ENCODE measurements at places on chromosomes 5 and 9.

DNA sequence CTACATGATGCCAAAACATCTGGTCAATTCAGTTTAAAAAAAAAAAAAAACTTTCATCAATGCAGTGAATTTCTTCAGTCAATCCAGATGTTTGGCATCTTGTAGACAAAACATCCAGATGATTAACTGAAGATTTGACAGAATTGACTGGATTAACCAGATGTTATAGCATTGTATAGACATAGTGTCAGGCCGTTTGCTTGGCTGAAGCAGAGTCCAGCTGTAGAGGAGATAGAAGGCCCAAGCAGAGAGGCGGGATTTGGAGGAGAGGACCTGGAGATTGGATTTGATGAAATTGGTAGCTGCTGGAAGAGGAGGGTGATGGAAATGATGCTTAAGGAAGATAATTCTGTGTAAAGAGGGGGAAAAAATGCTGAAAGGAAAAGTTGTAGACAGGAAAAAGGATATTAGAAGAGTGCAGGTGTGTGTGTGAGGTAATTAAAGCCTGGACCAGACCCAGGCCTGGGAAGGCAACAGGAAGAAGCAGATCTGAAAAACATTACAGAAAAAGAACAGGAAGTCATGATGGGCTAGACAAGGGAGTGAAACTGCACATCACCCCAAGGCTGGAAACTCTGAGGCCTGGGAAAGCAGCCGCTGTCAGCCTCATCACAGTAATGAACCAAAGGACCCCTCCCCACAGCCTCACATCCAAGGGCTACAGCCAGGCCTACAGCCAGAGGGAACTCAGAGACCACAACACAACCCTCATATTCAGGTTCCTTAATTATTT is 258.3 kb downstream of the CWC27 start:
- no peak for DNase-seq

DNA sequence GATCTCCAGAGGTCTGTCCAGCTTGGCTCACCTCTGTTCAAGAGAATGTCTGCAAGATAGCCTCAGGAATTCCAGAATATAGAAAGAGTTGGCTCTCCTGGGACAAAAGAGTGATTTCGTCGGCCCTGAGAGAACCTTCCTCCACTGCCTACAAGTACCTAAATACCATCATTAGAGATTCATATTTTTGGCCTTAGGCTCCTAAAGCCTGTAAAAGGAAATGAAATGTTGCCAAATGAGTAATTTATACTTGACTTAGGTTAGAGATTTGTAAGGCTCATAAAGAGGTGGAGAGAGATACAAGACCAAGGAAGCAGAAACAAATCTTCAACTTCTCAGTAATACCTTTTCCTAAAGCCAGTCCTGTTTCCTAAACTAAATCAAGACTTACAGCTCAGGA is 146.2 kb downstream of the CCDC192 start:
- no peak for DNase-seq

- no peak for DNase-seq
Measured at GRCh38 chr9:133855802-133856521, 117.8 kb upstream of the SARDH start.

- DNase-seq, result no peak
Measured at GRCh38 chr9:91060520-91061343, 259.1 kb downstream of the SYK start.

GRCh38 chr5:14451871-14452270 is 129.7 kb upstream of the OTULINL start:
- DNase-seq, result no peak

- no peak for DNase-seq
Measured at GRCh38 chr5:13745508-13745907, 199.0 kb downstream of the DNAH5 start.

DNA sequence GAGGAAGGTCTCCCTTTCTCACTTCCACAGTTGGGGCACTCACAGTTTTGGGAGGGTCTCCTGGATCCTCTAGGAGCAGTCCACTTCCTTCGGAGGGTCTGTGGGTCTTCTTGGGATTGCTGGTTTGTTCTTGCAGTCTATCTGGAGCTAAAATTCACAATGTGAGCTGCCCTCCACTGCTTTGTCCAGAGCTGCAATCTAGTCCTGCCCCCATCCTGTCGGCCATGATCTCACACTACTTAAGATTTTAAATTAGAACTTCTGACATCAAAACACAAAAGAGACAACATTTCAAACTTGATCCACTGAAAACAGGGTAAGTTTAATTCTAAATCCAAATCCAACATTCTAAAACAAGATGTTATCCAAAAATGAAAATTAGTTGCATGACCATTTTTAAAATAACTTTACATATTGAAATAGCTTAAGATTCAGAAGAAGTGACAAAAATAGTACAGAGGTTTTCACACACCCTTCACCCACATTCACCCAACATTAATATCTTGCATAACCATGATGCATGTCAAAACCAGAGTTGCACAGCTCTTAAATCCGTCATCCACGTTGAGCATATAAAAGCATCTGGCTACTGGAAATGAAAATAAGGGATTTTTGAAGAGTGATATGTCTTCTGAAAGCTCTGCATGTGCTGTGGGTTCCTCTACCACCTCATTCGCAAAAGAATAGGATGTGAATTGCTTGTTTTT is 113.7 kb upstream of the EPB41L4A start:
- DNase-seq, result no peak

DNA sequence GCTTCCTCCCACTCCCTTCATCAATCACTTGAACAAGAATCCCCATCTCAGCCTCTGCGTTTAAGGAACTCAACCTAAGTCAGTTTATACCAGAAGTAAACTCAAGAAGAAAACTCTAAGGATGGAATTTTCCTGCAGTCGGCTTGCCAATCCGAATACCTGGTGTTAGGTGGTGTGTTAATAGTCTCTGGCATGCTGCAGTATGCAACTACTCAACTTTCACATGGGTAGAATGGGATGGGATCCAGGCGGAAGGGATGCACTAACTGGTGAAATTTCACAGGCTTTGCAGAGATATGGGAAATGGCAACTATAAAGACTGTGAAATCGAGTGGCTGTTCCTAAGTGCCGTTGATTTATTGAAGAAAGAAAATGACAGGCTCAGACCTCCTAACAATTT is 560.6 kb downstream of the TLE1 start:
- DNase-seq, result no peak

- DNase-seq, result no peak
Measured at GRCh38 chr9:2321523-2322148, 300.0 kb upstream of the VLDLR start.

DNA sequence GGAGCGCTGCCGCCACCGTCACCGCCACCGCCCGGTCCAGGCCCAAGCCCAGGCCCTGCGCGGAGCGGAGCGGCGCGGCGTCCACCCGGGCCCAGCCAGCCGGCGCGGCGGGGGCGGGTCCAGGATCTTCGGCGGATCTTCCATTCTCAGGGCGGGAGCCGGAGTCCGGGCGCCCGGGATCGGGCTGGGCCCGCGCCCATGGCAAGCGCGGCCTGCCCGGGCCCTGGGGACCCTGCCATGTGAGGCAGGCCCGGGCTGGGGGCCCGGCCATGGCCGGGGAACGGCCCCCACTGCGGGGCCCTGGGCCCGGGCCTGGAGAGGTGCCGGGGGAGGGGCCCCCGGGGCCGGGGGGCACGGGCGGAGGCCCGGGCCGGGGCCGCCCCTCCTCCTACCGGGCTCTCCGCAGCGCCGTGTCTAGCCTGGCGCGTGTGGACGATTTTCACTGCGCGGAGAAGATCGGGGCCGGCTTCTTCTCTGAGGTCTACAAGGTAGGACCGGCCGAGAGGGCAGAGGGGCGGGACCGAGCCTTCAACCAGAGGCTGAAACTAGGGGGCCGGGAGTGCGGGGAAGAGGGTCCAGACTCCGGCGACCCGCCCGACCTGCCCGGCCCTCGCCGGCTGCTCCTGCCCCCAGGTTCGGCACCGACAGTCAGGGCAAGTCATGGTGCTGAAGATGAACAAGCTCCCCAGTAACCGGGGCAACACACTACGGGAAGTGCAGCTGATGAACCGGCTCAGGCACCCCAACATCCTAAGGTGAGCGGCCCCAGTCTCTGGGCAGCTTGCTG is 482 bp downstream of the TESK1 start:
- peak; percentile 45 for DNase-seq

DNA sequence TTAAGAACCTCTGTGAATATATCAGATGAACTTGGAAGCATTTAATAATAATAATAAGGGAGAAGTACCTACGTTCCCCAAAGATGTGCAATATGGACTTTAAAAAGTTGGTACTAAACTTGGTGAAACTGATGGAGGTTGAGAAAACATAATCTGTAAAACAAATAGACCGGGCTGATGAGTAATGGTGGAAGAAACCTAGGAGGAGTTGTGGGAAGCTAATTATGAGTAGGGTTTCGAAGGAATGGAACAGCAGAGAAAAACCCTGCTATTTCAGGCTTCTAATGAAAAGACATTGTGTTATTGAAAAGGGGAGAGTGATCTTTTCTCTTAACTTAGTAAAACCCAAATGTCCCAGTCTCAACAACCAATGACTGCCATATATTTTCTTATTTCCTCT is 229.3 kb downstream of the PCSK1 start:
- no peak for DNase-seq

- DNase-seq, result no peak
Measured at GRCh38 chr9:119998614-119999013, 581.4 kb downstream of the CDK5RAP2 start.

DNA sequence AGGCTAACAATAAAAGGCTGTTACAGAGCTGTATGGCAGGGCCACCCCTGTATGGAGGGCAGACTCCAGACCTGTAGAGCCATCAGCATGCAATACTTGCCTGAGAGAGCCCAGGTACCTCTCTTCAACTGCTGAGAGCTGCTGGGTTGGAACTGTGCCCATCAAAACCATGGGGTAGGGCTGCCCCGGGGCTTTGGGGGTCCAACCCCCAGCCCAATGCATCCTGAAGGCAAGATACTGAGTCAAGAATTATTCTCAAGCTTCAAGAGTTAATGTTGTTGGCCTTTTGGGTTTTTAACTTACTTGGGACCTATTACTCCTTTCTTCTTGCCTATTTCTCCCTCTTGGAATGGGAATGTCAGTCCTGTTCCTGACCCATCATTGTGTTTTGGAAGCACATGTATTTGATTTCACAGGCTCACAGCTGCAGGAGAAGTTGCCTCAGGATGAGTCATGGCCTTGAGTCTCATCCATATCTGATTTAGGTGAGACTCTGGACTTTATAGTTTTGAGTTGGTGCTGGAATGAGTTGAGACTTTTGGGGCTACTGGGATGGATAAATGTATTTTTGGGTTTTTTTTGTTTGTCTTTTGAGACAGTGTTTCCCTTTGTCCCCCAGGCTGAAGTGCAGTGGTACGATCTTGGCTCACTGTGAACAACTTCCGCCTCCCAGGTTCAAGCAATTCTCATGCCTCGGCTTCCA is 21.0 kb upstream of the CDK7 start:
- DNase-seq, result no peak

DNA sequence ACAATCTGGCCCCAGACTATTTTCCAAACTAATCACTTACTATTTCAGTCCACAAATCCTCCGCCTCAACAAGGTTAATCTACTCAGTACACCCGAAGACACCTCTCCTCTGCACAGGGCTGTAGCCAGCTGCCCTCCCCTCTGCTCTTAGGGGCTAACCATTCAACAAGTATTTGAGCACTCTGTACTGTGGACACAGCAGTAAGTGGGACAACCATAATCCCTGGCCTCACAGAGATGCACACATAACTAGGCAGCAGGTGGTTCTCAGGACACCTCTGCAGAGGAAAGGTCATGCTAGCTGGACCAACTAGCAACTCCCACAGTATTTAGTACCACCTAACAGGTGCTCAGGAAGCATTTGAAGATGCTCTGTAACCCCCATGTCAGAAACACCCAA is 5.5 kb downstream of the CAMSAP1 start:
- no peak for DNase-seq

- DNase-seq, result no peak
Measured at GRCh38 chr5:165119175-165119574, 1613.8 kb downstream of the MAT2B start.

GRCh38 chr9:98171176-98171925 is 21.1 kb downstream of the CORO2A start:
- DNase-seq, result no peak

- no peak for DNase-seq
Measured at GRCh38 chr5:61619777-61620518, 287.9 kb downstream of the ZSWIM6 start.

DNA sequence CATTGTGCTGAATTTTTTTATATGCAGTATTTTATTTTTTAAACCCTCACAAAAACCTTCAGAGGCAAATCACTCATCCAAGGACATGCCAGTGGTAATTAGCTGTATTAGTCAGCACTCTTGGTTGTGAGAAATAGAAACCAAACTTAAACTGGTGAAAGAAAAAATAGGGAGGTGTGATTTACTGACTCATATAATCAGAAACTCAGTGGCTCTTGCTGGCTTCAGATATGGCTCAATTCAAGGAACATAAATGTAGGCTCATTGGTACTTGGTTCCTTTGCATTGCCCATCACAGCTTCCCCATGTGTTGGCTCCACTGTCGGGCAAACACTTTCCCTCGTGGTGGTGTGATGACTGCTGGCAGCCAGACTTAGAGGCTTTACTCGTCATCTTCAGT is 497.2 kb downstream of the MAT2B start:
- DNase-seq, result no peak

DNA sequence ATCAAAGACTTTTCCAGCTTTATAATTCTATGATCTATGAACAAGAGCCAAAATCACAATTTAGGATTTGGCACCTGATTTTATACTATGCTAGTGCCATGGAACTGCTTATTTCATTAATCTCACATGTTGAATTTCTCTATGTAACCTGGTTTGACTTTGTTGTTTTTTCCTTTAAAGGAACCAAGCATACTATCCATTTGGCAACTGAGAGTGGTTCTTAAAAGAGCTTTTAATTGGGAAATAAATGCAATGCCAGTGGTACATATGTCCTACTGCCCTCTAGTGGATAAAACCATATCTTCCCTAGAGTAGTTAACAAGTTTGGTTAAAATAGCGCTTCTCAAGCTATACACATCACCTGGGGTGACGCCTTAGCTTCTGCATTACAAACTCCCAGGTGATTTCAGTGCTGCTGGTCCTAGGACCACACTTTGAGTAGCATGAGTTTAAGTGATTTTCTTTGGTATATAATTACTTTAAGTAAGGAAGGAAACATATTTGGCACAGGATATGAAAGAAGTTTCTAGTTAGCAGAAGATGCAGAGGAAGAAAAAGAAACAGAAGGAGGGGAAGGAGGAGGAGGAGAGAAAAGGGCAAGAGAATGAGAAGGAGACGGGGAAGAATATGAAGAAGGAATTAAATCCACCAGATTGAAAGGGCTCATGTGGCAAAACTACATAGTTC is 56.8 kb downstream of the FGF10 start:
- DNase-seq, result no peak

DNA sequence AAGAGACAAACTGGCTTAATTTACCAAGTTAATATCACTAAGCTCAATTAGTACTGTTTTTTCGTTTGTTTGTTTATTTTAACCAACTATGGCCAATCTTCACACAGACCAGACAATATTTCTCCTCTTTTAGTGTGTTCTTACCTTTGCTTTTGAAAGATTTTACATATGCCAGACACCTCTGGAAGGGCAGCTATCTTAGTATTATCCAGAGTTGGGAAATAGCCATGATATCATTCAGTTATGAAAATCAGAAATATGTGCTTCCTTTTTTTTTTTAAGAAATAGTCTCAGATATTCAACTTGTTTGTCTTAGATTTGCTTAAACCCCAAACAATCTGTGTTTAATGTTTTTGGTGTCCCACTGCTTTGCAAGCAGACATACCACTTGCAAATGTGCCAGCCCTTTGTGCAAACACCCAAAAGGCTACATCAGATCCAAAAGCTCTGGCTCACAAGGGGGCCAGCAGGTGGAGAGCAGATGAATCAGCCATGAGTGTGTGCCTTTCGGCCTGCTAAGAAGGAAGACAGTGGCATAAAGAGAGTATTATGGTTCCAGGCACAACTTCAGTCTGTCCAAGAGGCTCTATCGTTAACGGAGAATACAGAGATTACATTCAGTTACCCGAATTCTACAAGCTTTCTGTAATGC is 147.6 kb downstream of the EFNA5 start:
- no peak for DNase-seq

Measured in GM12892 (cell line).